NCI-H187 treated with DMSO at 0.1 percent for 48 hours (cell line): ENCODE measurements at places on chromosomes 2 and 18.

DNA sequence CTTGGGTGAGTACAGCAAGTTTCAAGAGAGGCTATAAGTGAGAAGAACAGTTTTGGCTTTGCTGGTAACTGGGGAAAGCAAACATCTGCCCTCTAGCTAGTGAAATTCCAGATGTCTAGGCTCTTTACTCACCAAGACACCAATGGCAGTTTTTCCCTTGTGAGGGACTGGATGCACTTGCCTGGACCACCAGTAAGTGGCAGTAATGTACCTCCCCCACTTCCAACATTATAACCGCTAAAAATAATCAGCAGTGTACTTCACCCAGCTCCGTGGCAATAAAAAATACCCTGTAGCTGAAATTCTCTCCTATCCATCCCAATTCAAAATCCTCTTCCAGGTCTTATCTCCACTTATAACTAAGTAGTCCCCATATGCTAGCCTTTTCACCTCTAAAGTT is 383.9 kb downstream of the ARHGAP15 start:
- peak; percentile 0 for DNase-seq

GRCh38 chr18:55974521-55974920 is 386.5 kb upstream of the TCF4 start:
- no peak for DNase-seq

DNA sequence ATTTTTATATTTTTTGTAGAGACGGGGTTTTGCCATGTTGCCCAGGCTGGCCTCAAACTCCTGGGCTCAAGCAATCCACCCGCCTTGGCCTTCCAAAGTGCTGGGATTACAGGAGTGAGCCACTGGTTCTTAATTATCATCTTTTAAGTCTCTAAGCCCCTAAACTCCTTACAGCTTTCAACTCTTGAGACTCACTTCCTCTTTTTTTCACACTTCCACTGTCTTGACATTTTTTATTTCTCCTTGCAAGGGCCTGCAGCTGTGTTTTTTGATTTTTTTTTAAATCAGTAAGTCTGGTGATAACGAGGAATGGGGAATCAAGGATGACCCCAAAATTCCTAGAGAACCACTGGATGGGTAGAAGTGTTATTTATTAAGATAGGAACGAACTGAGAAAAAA is 8.6 kb upstream of the ABCB11 start:
- no peak for DNase-seq

- no peak for DNase-seq
Observed at GRCh38 chr2:220847589-220847988, 724.5 kb downstream of the EPHA4 start.

DNA sequence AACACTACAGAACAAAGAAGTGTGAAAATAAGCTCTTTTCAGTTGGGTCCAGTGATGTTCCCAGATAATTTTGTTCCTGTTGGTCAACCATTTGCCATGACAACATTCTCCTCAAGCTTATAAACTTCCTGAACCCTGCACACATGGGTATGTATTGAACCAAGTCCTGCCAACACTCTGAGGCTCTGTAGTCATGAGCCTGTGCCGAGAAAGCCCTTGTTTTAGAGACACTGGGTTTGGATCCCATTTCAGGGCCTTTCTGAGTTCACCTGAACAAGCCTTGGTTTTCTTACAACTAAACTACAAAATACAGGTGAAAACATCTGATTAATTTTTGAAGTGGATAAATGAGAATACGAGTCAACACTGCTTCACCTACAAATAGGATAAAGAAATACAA is 38.5 kb downstream of the AKAIN1 start:
- no peak for DNase-seq

DNA sequence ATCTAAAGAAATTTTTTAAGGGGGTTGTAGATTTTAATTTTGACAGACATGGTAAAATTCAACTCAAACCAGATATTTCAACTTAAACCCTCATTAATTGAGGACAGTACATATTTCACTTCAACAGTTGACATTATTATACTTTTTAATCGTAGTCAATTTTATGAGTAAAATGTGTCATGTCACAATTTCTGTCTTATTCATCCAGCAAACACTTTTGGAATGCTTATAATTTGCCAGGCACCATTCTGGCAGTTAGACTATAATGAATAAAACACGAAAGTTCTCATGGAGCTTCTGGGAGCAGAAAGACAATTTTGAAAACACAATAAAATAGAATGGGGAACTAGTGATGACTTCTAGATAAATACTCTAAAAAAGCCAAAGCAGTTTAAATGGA is 1094.8 kb downstream of the SUCLG1 start:
- no peak for DNase-seq

DNA sequence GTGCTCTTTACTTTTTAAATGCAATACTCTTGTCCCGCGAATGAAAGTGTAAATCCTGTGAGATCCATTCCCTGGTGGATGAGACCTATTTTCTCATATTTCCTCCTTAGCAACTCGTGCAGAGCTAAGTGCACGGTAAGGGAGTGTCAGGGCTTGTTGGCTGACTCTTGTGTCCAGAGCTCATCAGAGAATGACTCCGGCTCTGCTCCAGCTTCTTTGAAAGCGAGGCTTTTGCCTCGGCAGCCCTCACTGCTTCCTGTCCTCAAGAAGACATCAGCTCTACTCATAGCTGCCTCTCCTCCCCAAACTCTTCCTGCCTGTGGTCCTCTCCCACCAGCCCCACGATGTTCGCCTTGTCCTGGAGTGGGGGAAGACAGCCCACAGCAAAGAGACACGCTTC is 70.7 kb downstream of the LIPG start:
- DNase-seq: no peak

DNA sequence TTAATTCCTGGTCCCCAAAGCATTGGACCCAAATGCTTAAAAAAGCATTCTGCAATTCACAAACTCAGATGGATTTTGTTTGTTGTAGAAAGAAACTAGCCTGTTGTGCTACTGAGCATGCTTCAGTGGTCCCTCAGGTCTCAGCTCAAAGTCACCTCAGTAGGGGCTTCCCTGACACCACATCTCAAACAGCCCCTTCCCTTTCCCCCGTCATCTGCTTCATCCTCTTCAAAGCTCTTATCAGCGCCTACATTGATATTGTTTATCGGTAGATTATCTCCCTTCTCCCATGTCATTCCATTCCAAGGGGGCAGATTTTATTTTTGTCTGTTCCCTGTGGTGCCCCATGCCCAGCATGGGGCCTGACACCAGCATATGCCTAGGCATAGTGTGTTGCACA is 172.9 kb downstream of the CELF4 start:
- DNase-seq: no peak

DNA sequence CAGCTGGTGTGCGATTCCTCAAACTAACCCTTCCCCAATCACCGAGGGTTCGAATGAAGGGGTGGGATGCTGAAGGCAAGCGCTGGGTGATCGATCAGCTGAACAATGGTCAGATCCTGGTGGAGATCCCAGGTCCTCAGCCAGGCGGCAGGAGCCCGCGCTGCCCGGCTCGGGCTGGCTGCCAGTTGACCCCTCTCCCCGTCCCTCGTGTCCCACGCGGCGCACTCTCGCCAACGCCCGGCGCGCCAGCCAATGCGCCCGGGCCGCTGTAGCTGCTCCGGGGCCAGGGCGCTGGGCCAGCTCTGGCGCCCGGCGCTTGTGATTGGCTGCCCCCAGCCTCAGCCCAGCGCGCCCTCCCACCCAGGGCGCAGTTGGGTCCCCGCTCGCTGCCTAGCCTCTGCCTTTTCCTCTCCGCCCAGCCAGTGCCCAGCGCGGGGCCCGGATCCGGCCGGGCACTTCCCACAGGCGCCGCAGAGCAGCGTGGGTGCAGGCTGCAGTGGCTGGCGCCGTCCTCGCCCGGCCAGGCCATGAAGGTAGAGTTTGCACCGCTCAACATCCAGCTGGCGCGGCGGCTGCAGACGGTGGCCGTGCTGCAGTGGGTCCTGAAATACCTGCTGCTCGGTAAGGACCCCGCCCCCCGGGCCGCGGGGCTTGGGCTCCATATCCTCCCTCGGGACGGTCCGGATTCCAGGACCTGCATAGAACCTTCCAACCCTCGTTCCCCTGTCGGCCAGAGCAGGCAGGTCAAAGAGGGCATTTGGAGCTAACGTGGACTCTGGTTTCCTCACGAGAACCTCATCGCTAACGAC is at the start of gene MOGAT1:
TSS of gene MOGAT1 (plus strand) at position 400 of the 809 bp plus-strand sequence. CDS start at position 528, 128 bp downstream.
- DNase-seq: no peak

- DNase-seq: no peak
Observed at GRCh38 chr2:63444565-63445288, 143.6 kb downstream of the WDPCP start.

GRCh38 chr18:44474591-44474990 is 206.1 kb upstream of the SETBP1 start:
- DNase-seq: no peak

GRCh38 chr2:105554235-105554634 is 155.4 kb upstream of the FHL2 start:
- no peak for DNase-seq

GRCh38 chr2:128727404-128727803 is 408.7 kb upstream of the HS6ST1 start:
- DNase-seq: no peak

DNA sequence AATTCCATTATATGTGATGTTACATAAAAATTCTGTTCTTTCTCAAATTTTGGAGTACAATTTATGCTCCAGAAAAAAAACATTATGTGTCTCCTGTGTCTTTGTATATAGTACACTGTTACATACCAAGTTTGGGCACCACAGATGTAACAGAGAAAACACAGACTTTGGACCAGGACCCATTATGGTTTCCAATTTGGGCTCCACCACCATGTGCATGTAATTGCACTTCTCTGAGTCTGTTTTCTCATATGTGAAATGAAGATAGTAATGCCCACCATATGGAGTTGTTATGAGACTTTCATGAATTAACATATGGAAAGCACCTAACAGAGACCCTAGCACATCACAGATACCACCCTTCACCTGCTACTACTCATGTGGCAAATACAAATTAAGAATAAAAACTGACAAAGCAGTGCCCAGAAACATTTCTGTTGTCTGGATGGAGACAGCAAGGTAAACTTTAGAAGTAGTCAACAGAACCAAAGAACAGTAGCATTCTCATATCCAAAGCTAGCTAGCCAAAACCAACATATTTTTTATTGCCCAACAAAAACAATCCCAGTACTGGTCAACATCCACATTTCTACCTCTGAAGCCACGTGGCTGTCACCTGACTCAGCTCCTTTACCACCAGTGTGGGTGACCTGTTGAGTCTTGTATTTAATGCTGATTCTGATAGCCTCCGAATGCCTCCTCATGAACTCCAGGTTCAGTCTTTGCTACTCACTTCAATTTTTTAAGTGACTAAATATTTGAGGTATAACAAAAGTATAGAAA is 42.9 kb downstream of the ANTXR1 start:
- no peak for DNase-seq

- no peak for DNase-seq
Observed at GRCh38 chr2:127293386-127293747, 577 bp downstream of the ERCC3 start.

DNA sequence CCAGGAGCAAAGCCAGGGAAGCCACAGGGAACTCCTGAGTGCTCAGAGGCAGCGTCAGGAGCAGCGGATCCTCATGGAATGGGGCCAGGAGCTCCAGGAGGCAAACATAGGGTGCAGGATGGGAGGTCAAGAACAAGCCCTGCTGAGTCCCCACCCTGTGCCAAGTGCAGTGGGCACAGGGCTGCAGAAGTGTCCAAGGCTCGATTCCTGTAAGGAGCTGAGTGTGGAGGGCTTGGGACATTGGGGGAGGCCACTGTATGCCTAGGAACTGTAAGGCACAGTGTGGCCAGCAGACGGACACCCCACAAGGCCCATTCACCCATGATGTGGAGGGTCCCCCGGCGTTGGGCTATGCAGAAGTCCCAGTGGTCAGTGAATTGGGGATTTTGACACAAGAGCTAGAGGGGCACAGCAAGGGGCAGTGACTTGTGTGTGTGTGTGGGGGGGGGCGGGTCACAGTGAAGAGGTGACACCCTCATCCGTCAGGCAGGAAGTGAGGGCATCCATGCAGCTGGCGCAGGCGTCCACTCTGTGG is 55.6 kb downstream of the ACKR3 start:
- DNase-seq: no peak

- no peak for DNase-seq
Observed at GRCh38 chr18:76378526-76379215, 116.4 kb downstream of the ZNF516 start.

GRCh38 chr18:62085756-62086155 is 101.1 kb downstream of the PIGN start:
- no peak for DNase-seq

- no peak for DNase-seq
Observed at GRCh38 chr2:23507267-23508065, 122.5 kb downstream of the KLHL29 start.

DNA sequence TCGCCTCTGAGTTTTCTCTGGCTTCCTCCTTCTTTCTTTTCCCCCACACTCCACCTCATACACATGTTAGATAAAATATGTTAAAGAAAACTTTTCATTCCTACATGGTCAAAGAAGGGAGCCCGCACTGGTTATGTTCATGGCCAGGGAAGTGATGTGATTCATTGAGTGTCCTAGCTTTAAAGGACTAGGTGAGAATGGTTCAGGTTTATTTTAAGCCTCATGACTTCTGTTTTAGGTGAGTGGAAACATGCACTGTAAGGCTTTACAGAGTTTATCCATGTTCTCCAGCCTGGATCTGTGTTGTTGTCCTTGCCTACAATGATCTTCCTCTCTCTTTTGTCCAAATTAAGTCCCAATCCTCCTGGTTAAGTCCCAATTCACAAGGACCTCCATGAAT is 56.5 kb downstream of the RASGRP3 start:
- DNase-seq: no peak

GRCh38 chr2:164913640-164914350 is 41.5 kb downstream of the SLC38A11 start:
- no peak for DNase-seq

DNA sequence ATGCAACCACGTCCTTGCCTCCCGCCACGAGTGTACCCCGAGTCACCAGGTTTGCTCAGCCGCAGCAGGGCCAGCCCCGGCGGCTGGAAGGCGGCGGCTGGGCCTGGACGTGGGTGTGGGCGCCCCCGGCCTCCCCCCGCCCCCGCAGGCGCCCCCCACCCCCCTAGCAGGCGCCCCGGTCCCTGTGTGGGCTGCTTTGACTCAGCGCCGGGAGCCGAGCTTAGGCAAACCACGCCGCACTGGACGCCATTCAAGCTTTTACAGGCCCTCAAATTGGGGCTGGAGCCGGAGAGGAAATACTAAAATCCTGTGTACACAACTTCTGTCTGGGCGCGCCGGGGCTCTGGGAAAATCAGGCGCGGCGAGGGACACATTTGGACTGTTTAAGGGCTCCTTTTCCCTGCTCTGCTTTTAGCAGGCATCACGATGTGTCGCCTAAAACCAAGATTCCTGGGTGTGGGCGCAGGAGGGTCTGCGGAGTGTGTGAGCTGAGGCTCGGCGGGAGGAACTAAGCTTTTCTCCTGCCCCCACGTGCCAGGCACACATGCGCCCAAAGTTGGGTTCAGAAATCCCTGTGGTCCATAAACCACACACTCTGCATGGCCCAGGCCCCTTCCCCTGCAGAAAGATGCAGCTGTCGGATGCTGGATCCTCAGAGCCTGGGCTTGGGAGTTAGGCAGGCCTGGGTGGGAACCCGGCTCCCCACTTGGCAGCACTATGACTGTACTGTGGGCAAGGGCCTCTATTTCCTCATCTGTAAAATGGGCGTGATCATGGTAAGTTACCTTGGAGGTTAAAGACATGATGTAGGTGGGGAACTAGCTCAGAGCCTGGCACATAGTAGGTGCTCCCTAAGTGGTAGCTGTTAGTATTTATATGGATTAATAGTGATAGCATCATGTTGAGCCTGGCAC is 57.6 kb downstream of the ATOH8 start:
- DNase-seq: no peak

- DNase-seq: no peak
Observed at GRCh38 chr2:102251042-102251848, 60.1 kb upstream of the IL1RL1 start.
